ENCODE measurements at places on chromosomes 12 and 14. TPM values are rescaled to one million over a fixed set of nuclear protein-coding genes. Genes with fewer than 3 reads are reported as not detected.
A peak's percentile ranks its signal among the peaks of the same experiment; 100 is the strongest.

DNA sequence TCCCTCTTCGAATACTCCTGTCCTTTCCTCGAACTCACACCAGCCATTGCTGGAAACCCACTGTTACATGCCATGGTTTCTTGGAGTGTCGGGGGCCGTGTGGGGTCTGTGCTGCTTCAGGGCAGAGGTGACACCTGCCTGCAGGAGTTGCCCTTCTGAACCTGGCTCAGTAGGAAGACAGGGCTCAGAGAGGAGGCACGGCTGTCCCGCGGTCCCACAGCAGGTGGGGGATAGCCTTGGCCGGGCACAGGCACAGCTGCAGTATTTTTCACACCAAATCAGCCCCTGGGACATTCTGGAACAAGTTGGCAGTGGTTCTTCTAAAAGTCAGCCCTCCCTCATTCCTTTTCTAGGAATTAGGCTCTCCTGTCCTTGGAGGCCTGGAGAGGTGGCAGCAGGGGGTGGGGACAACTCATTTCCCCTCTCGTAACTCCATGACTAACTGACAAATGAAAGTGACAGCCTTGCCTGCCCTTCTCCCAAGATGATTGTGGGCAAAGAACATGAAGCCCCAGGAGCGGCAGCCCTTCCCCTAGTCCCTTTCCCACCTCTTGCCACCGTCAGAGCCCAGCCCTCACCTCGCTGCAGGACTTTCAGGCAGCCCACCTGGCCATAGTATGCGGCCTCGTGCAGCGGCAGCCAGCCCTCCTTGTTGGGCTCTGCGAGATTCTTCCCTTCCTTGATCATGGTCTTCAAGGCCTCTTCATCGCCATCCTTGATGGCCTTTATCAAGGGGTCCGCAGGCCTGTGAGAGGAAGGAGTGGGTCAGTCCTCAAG lies 22.4 kb downstream of the ASB2 start:
- DNase-seq, result no peak

GRCh38 chr14:75222208-75222701 lies 45.8 kb upstream of the TMED10 start:
- no peak for DNase-seq

Gene LMNTD1
- total RNA-seq, result not detected

DNA sequence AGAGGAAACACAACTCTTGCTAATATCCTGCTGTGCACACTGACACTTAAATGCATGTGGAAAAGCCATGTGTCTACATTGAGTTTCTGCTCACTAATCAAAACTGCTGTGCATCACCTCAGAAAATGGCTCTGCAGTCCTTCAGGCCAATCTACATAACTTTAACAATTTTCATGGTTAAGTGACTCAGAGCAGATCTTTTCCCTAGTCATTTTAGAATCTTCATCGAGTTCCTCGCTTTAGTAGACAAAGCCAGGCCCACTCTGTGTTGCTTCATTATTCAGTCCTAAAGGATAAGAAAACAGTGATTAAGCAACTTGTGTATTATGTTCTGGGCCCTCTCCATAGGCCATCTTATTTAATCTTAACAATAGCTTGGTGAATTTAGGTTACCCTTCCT lies 250.0 kb downstream of the KCNC2 start:
- no peak for DNase-seq

DNA sequence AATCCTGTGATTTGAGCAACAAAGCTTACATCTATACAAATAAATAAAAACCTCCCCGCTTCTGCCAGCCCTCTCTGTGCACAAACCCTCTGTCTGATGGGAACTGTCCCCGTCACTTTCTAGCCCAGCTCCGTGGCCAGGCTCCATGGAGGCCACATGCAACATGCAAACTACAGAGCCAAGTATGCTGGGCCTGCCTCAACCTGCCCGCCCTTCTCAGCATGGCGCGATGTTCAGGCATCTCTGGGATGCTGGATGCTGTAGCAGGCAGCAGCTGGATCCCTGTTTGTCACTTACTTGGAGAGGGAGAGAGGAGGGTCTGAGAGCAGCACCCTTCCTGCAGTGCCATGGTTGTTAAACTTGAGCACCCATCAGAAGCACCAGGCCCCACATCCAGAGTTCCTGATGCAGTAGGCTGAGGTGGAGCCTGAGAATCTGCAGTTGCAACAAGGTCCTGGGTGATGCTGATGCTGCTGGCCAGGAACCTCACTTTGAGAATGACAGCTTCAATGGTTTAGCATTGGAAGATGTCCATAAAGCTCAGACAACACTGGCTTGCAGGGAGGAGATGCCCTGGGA lies 32.4 kb downstream of the CLMN start:
- no peak for DNase-seq

GRCh38 chr12:55722948-55723347 lies 2.8 kb downstream of the RDH5 start:
- DNase-seq, result no peak

GRCh38 chr14:22502007-22502406 lies 87.0 kb downstream of the DAD1 start:
- DNase-seq, result no peak

- DNase-seq, result peak; percentile 48
These were observed 227.7 kb upstream of the CRY1 start for GRCh38 chr12:107320929-107321631.

GRCh38 chr14:104477666-104478380 lies 101.7 kb upstream of the C14orf180 start:
- DNase-seq, result no peak

Data from pancreas (tissue), 10 donors.